ENCODE measurements at places on chromosomes 16 and 17. TPM values are rescaled to one million over a fixed set of nuclear protein-coding genes. Genes with fewer than 3 reads are reported as not detected.
A peak's percentile ranks its signal among the peaks of the same experiment; 100 is the strongest.

- DNase-seq = no peak
Measured at GRCh38 chr17:50917418-50917743, 51.2 kb upstream of the TOB1 start.

DNA sequence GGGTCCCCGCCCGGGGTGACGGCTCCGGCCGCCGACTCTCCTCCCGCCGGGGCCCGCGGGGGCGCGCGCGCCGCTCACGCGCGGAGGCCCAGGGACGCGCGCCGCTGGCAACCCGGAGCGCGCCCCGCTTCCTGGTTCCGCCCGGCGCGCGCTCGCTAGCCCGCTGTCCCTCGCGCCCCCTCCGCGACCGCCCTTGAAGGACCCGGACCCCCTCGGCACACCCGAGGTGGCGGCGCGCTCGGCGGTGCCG is at the start of gene STAT5B:
TSS of gene STAT5B (minus strand) at position 33 of the 250 bp plus-strand sequence. CDS start 44,264 bp downstream, outside the sequence.
- DNase-seq = peak; percentile 82

MAPK7 gene
- 9.1 TPM for polyA plus RNA-seq

- DNase-seq = no peak
Measured at GRCh38 chr17:80092959-80093358, 8.4 kb upstream of the GAA start.

GP1BA gene
- 0.04 TPM for polyA plus RNA-seq

DNA sequence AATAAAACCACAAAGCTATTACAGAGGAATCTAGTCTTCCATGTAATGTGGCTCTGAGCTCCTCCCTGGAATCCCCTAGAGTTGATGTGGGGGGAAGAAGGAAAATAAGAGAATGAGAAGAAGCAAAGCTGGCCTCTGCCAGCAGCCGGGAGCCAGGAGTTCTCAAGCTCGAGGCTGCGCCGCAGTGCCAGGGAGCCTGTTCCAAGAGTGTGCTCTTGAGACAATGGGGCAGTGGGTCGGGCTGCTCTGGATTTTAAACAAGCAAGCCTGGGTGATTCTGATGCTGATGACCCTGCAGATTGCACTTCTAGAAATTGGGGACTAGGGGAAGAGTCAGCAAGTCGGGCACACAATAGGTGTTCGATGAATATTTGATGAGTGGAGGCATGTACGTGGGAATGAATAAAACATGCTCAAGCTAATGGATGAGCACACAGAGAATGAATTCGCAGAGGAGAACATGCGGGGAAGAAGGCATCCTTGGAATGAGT is 119.9 kb downstream of the CMIP start:
- DNase-seq = no peak

KRT32 gene
- not detected for polyA plus RNA-seq

DNA sequence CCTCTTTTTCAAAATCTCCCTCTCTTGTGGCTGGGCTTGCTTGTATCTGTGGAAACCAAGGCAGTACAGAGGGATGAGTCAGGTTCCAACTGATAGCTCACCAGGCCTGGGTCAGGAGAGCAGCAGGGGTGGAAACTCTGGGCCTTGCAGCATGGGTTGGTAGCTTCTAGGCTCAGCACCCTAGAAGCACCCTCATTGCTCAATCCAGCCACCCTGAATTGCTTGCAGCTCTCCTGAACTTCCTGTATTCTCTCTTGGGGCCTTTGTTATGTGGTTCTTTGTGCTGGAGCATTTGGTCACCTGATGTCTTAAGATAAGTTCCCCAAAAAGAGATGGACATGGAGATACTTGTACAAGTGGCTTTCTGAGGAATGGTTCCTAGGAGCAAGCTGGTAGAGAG is 169.4 kb downstream of the IRX5 start:
- no peak for DNase-seq

GRCh38 chr17:56754523-56755208 is 79.1 kb downstream of the C17orf67 start:
- DNase-seq = no peak

- no peak for DNase-seq
Measured at GRCh38 chr17:14768923-14769322, 468.0 kb downstream of the HS3ST3B1 start.

GRCh38 chr17:7552621-7553051 is 3.8 kb downstream of the TNFSF12 start:
- DNase-seq = no peak

- no peak for DNase-seq
Measured at GRCh38 chr17:45740553-45741330, 43.4 kb upstream of the CRHR1 start.

DNA sequence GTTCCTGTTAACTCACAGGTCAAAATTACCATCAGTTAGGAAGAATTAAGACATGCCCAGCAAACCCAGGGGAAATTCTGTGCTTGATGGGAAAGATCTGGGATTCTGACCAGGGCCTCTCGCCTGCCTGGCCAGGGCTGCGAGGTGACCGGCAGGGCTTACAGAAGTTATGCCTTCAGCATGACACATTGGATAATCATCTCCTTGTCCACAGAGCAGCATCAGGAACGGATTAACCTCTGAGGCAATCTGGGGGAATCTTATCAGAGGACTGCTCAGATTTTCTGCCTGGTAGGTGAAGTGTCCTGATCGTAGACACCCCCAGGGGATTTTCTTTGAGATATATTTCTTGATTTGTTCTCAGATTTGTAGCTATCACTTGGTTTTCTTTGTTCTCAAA is 172.5 kb downstream of the HS3ST3A1 start:
- no peak for DNase-seq

DNA sequence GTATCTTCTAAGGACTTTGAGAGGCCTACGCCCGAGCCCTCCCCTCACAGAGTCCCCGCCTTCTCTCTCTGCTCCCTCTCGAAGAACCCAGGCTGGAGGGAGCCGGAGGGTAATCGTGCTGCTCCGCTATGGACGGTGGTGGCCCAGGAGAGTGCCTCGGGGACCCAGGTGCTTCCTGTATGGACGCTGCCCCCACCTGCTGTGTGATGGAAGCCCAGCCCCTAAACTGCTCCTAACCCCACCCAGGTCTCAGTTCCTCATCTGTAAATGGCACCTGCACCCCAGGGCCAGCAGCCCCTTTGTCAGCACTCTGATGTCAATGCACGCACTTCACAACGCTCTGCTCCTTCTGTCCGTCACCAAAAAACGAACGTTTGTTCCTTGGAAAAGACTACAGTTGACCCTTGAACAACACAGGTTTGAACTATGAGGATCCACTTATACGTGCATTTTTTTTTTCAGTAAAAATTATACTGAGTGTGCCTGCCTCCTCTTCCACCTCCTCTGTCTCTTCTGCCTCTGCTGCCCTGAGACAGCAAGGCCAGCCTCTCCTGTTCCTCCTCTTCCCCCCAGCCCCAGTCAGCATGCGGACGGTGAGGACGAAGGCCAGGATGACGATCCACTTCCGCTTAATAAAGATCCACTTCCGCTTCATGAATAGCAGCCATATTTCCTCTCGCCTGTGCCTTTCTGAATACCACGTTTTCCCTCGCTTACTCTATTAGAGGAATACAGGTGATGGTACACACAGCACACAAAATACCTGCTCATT is 118.3 kb downstream of the BANP start:
- no peak for DNase-seq

- DNase-seq = no peak
Measured at GRCh38 chr16:67040906-67041305, 12.0 kb downstream of the CBFB start.

DNA sequence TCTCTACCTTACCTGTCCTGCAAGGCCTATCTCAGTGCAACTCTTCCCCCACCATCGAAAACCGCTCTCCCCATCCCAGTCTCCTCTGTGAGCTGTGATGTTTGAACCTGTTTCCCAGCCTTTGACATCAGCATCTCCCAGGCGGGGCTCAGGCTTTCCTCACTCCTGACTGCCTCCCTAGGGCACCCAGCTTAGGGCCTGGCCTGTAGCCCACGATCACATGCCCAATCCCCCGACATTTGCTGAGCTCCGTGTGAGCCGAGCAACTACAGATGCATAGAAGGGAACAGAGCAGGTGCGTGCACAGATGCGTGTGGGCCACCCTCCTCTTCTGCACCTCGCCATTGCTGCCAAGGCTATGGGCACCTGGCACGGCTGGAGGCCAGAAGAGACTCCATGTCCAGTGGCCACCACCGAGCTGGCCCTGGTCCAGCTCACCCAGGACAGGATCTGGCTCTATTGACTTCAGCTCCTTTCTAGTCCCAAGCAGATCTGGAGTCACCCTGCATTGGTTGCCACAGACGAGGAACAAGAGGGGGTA is 35.5 kb upstream of the CMIP start:
- no peak for DNase-seq

DNA sequence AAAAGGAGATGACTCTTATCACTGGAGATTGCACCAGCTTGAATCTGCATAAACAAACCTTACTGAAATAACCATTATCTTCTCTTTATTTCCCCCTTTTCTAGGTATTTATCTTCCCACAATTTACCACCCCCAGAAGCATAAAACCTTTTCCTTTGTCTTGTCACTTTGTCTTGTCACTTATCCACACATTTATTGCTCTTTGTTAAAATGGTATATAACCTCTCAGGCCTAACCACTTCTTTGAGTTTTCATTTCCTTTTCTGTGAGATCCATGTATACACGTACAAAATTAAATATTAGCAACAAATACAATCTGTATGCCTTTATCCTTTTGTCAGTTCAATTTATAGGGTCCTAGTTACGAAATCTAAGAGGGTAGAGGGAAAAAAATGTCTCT is 122.9 kb downstream of the CACNG3 start:
- no peak for DNase-seq

PLEKHG4 gene
- 1.3 TPM for polyA plus RNA-seq

GRCh38 chr17:64017381-64017980 is 3.0 kb downstream of the ICAM2 start:
- no peak for DNase-seq

DNA sequence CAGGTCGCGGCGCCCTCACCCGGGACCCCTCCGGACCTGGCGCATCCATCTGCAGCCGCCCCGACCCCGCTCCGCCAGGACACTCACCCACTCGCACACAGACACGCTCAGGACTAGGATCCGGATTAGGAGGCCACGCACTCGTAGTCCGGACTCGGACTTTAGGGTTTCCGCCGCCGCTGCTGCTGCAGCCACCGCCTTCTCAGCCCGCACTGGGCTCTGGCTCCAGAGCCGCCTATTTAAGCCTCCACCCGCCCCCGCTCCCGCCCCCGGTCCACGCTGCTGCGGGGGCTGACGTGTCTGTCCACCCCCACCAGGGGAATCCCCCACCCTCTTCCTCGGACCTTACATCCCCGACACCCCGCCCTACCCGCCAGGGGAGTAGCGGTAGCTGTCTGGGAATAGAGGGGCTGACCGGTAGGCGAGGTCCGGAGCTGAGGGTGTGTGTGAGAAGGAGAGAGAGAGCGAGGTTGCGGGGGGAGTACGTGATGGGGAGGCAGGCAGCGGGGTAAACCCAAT is at the start of gene RRAD:
TSS of gene RRAD (minus strand) at position 214 of the 519 bp plus-strand sequence. CDS start 356 bp downstream, outside the sequence.
- DNase-seq = peak; percentile 72

GRCh38 chr16:78065319-78065718 is 34.1 kb upstream of the WWOX start:
- no peak for DNase-seq

SPIRE2 gene
- polyA plus RNA-seq = 0.52 TPM
